ENCODE measurements at places on chromosomes 2 and 18.

DNA sequence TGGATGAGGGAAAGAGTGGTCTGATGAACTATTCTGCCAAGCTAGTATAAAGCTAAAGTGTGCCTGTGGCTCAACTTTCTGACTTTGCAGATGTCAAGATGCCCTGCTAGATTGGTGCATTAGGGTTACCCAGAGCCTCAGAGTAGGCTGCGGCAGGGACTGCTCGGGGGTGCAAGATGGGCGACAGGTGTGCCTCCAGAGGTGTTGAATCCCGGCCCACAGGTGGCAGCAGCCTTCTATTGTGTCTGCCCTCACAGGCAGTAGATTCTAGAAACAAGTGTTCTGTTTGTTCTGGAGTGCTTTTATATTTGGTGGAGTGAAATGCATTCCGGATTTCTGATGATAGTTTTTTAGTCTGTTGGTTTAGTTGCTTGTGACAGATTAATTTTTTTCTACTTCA lies 131.6 kb upstream of the IL1R2 start:
- DNase-seq: no peak

DNA sequence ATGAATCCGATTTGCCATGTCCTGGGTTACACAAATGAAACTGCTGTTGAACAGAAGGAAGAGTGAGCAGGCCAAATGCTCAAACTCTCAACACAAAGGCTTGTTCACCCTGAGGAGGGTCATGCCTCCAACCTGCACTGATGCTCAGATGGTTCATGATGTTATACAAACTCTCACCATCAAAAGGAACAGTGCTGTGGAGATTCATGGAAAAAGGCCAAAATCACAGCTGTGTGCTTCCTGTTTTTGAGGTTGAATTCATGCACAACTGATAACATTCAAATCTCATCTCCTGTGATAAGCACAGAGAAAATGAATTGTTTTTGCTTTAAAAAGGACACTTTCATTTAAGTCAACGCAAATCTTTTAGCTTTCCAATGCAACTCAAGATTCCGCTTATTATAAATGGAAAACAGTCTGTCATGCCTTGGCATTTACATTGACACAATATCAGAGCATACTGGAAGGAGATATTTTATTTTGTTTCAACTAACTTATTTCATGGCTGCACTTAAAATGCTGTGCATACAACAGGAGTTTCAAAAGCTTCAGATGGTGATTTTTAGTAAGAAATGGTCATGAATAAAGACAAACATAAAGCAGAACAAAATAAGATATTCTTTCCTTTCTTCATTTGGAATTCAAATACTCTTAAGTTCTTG lies 22.2 kb upstream of the TTN start:
- DNase-seq: no peak

DNA sequence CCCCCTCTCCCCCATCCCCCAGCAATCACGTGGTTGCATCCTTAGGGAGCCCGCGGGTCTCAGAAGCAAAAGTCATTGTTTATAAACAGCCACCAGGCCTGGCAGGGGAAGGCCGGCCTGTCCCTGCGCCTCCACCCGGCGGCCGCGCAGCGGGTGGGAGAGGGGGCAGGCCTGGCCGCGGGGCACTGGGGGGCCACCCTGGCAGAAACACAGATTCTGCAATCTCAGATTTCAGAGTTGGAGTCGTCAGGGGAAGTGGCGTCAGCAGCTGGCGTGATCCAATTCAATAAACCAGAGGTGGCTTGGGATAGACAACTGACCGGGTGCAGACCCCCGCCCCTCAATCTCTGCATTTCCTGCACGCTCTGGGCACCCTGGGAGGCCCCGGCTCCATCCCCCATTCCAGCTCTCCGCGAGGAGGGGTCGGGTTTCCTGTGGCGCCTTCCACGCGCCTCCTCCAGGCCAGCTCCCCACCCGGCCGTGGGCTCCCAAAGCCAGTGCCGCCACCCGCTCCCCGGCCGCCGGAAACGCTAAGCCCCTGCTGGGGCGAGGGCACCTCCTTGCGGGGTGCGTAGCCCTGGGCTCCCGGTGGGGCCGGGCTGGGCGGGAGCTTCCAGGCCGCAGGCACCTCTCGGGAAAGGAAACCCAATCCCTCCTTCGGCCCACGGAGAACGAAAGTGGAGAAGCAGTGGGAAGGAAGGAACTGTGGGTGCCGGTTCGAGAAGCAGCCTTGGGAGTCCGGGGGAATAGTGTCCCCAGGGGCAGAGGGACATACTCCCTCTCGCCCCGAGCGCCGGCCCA lies 1.1 kb downstream of the BIN1 start:
- no peak for DNase-seq

- DNase-seq: no peak
These were observed 54.1 kb upstream of the KLF7 start for GRCh38 chr2:207219676-207220501.

- DNase-seq: no peak
These were observed 212.5 kb upstream of the SMAD2 start for GRCh38 chr18:48142994-48143393.

DNA sequence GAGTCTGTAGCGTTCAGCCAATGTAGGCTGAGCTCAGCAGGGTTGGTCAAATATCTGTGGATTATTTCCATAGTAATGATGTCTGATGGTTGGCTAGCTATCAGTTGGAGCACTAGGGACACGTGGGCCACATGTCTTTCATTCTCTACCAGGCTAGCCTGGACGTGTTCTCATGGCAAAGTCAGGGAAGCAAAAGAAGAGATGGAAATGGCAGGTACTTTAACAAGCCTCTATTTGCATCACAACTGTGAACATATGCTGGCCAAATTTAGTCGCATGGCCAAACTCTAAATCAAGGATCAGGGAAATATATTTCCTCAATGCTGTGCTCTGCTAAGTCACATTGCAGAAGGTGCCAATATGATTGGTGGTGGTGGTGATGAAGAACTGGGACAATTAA lies 371.6 kb upstream of the CHST9 start:
- no peak for DNase-seq

DNA sequence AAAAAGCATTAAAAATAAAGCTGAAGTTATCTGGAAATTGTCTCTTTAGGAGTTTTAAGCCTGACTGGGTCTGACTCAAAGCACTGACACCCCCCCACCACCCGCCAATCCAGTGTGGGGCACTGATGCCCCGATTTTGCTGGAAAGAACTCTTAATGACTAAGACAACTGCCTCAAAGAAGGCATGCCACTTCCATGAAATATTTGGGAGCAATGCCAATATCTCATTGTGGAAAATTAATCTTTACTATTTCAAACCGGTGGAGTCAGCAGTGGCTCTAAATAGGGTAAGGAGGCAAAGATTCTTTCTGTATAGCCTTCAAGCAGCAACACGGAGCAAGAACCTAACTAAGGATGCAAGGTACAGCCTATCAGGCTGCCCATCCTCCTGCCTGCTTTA lies 4.5 kb downstream of the FKBP7 start:
- DNase-seq: no peak

GRCh38 chr2:35293261-35293660 lies 1062.3 kb upstream of the CRIM1 start:
- no peak for DNase-seq

- DNase-seq: no peak
These were observed 31.4 kb downstream of the CCDC93 start for GRCh38 chr2:117982376-117983033.

DNA sequence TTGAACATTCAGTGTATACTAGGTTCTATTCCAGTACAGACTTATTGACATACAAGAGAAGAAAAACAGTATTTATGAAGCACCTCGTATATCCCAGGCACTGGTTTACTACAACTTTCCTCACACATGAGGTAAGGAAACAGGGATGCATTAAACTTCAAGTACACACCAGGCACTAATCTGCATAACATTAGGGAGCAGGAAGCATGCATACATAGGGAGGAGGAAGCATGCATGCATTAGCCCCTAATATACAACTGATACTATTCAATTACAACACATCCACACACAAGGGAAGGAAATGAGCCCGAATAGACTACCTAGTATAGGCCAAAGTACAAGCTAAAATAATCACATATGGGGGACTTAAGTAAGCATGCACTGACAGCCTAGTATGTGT lies 525.3 kb downstream of the SUCLG1 start:
- no peak for DNase-seq

- no peak for DNase-seq
These were observed 211.4 kb upstream of the CCDC150 start for GRCh38 chr2:196427986-196428634.

- no peak for DNase-seq
These were observed 18.8 kb downstream of the NEMP2 start for GRCh38 chr2:190515687-190516086.

- no peak for DNase-seq
These were observed 1387.1 kb upstream of the TMEFF2 start for GRCh38 chr2:193581807-193582206.

Measured in stimulated activated CD4-positive, alpha-beta T cell treated with anti-CD3 and anti-CD28 coated beads, Interleukin-1b, Interleukin-23, amount 100 ng/mL, for 24 hours (primary cell).